Activated CD4-positive, alpha-beta memory T cell treated with anti-CD3 and anti-CD28 coated beads for 36 hours (primary cell): ENCODE measurements at places on chromosomes 6 and 20.

DNA sequence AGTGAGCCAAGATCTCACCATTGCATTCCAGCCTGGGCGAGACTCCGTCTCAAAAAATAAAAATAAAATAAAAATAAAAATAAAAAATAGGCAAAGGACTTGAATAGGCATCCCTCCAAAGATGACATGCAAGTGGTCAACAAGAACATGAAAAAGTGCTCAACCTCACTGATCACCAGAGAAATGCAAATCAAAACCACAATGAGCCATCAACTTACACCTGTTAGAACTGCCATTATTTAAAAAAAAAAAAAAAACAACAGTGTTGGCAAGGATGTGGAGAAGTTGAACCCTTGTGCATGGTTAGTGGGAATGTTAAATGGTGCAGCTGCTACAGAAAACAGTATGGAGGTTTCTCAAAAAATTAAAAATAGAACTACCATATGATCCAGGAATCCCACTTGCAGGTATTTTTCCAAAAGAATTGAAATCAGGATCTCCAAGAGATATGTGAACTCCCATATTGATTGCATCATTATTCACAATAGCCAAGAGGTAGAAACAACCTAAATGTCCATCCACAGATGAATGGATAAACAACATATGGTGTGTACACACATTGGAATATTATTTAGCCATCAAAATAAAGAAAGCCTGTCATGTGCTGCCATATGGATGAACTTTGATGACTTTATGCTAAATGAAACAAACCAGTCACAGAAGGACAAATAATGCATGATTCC is 2.8 kb downstream of the C20orf203 start:
- no peak overlapping the region for H3K27ac ChIP-seq
- H3K27me3 ChIP-seq: peaks cover 1% of the 10 kb centered on the region
- no peak overlapping the region for H3K4me3 ChIP-seq
- peaks cover 9% of the 10 kb centered on the region for H3K4me1 ChIP-seq
- DNase-seq: no peak

GRCh38 chr6:125095580-125096301 is 57.8 kb upstream of the TPD52L1 start:
- H3K4me3 ChIP-seq: no peak overlapping the region
- H3K36me3 ChIP-seq: no peaks in the 10 kb centered on the region
- peaks cover 4% of the 10 kb centered on the region for H3K27me3 ChIP-seq

- H3K4me3 ChIP-seq: no peak overlapping the region
- H3K4me1 ChIP-seq: no peaks in the 10 kb centered on the region
- H3K27me3 ChIP-seq: no peaks in the 10 kb centered on the region
- no peak for DNase-seq
- no peak overlapping the region for H3K27ac ChIP-seq
Measured at GRCh38 chr20:48468571-48468970, 359.2 kb downstream of the PREX1 start.

- no peak overlapping the region for H3K4me3 ChIP-seq
- H3K36me3 ChIP-seq: no peaks in the 10 kb centered on the region
- no peak overlapping the region for H3K27ac ChIP-seq
- no peak for DNase-seq
Measured at GRCh38 chr20:59823491-59824259, 109.8 kb downstream of the SYCP2 start.

DNA sequence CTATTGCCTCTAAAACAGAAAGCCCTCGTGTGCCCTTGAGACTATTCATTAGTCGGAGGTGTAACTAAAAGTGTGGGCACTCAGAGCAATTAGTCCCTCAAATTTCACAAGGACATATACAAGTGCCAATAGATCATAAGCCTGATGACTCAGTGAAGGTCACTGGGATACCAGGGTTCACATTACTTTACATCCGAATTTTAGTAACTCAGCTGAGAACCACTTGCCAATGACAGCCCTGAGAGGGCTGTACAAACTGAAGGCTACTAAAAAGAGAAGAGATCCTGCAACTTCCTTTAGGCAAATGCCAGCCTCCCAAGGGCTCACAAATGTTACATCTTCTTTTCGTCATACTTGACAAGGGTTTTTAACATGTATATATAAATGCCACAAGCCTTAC is 369.6 kb downstream of the TENT5A start:
- no peaks in the 10 kb centered on the region for H3K27me3 ChIP-seq
- H3K4me1 ChIP-seq: no peaks in the 10 kb centered on the region
- no peaks in the 10 kb centered on the region for H3K36me3 ChIP-seq
- H3K27ac ChIP-seq: no peak overlapping the region
- no peak overlapping the region for H3K4me3 ChIP-seq
